ENCODE measurements at places on chromosomes 4 and X.
A peak's percentile ranks its signal among the peaks of the same experiment; 100 is the strongest.

DNA sequence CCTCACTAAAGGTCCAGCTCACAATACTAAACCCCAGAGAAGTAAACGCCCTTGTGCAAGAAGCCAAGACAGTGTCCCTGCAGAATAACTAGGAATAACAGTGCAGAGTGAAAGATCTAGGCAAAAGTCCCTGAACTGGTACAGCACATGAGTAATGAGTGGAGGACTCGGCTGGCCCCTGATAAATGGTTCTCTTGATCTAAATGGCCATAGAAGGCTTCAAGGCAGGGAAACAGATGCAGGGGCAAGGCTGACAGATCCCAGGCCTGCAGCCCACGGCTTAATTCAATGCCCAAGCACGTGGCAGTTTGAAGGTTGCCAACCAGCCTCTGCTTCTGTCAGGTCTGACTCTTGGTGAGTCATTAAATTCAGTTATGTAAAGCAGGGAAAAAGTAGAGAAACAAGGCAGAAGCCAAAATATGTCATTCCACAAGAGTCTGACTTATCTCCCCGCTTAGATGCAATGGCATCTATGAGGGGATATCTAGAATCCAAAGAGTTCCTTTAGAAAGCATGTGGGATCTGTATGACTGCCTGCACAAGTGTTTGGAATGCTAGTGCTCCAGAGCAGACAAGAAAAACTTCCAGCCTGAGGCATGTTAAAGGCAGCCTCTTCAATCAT lies 121.3 kb downstream of the PRDM5 start:
- no peaks in the 10 kb centered on the region for H3K36me3 ChIP-seq
- H3K27ac ChIP-seq: no peak overlapping the region
- H3K4me3 ChIP-seq: no peak overlapping the region
- no peaks in the 10 kb centered on the region for H3K27me3 ChIP-seq
- DNase-seq: no peak

DNA sequence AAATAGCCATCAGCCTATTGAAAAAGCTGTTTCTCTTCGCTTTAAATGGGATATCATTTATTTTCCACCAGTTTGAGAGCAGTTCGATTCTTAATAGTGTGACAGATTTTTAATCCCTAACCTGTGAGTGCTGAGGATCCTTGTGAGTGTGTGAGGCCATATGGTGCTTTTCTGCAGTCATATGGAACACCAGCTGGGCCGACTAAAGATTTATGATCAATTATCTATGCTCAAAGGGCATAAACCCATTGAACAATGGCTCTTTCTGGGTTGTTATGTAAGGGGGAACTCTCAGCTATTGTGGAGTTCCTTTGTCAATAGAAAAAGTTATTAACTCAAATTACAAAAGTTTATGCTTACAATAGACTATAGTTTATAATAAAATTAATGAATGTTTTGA lies 1003.6 kb downstream of the FAT4 start:
- no peaks in the 10 kb centered on the region for H3K27me3 ChIP-seq
- no peak for DNase-seq
- H3K27ac ChIP-seq: no peak overlapping the region
- no peaks in the 10 kb centered on the region for H3K36me3 ChIP-seq
- no peaks in the 10 kb centered on the region for H3K4me1 ChIP-seq

GRCh38 chr4:181536196-181536746 lies 706.9 kb upstream of the TENM3 start:
- no peaks in the 10 kb centered on the region for H3K27me3 ChIP-seq
- no peak overlapping the region for H3K27ac ChIP-seq
- H3K36me3 ChIP-seq: no peaks in the 10 kb centered on the region

GRCh38 chr4:108874806-108875205 lies 112.0 kb upstream of the ETNPPL start:
- no peak overlapping the region for H3K27ac ChIP-seq
- no peaks in the 10 kb centered on the region for H3K27me3 ChIP-seq

- peak within 1 kb of the TSS; percentile 58 for H3K4me3 ChIP-seq
- H3K27ac ChIP-seq: peak within 1 kb of the TSS; percentile 86
- H3K4me1 ChIP-seq: no peaks in the 10 kb centered on the region
- H3K36me3 ChIP-seq: no peaks in the 10 kb centered on the region
- DNase-seq: peak; percentile 90
Measured at GRCh38 chrX:20266810-20267606, at the start of gene RPS6KA3. Gene RPS6KA3 (minus strand): TSS chrX:20266909. CDS start chrX:20266632, 277 bp downstream.

DNA sequence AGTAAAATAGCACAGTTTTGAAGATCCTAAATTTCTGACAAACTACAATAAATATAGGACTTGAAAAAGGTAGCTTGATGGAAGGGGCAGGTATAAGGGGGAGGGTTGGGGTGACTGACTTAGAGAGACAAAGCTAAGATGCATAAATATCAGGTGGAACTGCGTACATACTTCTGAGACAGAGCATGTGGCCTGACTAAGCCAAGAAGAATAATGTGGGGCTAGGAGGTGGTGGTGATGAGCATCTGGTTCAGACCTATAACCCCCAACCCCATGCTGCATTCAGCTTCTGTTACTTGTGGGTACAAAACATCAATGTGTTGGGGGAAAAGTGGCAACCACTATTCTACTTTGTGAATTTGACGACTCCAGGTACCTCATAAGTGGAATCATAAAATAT lies 19.8 kb downstream of the USP9X start:
- no peaks in the 10 kb centered on the region for H3K27me3 ChIP-seq
- H3K27ac ChIP-seq: no peak overlapping the region
- no peak overlapping the region for H3K4me3 ChIP-seq
- no peaks in the 10 kb centered on the region for H3K4me1 ChIP-seq
- H3K36me3 ChIP-seq: no peaks in the 10 kb centered on the region

- H3K27me3 ChIP-seq: no peaks in the 10 kb centered on the region
- no peak overlapping the region for H3K27ac ChIP-seq
- no peak overlapping the region for H3K4me3 ChIP-seq
- no peaks in the 10 kb centered on the region for H3K4me1 ChIP-seq
- no peak for DNase-seq
Measured at GRCh38 chr4:19368800-19369199, 882.9 kb upstream of the SLIT2 start.
